ENCODE measurements at places on chromosomes 11 and 22.

- DNase-seq, result no peak
Observed at GRCh38 chr11:29166306-29166705, 850.5 kb downstream of the KCNA4 start.

GRCh38 chr22:47627556-47628253, 865.3 kb downstream of the TBC1D22A start:
- DNase-seq, result no peak

DNA sequence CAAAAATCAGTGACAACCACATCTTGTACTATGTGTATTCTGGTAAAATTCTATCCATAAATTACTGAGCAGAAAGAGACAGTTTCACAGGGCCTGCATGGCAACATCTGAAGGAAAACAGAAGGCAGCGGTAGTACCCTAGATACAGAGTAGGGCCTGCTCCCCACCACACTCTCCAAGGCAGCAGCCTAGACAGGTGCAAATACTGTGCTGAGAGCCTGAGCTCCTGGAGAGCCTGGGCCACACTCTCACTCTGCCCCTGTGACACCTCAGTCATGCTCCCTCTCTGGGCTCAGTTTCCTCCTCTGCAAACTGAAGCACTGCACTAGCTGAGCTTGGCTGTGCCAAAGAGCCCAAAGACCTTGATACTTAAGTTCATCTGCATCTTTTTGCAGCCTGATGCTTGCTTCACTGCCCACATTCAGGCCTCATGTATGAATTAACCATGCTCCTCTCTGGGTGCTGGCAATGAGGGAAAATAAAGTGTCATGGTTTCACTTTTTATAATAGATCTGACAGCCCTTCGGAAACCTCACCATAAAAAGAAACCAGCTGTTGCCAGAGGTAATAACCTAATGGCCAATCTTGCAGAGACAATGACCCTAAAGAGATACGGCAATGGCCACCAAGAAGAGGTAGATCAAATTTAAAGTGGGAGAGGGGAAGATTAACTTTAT, 104.7 kb downstream of the PLEKHA7 start:
- DNase-seq, result no peak

GRCh38 chr11:126124231-126124661, 61.6 kb upstream of the CDON start:
- DNase-seq, result no peak

DNA sequence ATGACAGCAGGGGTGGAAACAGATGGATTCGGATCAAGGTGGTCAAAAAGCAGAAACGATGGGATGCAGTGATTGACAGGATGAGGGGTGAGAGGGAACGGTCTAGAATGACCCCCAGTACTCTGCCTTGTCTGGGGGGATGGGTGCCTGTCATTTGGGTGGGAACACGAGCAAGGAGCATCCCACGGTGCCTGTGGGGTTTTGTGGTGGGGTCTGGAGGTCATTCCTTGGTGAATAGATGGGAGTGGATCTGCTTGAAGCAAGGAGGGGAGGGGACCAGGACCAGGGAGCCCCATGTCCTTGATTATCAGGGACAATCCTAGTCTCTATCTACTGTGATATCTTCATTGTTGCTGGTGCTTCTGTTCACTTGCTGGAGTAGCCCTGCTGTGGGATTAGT, 8.1 kb upstream of the CERK start:
- DNase-seq, result no peak

GRCh38 chr11:16312233-16312765, 44.0 kb downstream of the SOX6 start:
- no peak for DNase-seq

- no peak for DNase-seq
Observed at GRCh38 chr22:38440747-38441350, 14.2 kb downstream of the KCNJ4 start.

DNA sequence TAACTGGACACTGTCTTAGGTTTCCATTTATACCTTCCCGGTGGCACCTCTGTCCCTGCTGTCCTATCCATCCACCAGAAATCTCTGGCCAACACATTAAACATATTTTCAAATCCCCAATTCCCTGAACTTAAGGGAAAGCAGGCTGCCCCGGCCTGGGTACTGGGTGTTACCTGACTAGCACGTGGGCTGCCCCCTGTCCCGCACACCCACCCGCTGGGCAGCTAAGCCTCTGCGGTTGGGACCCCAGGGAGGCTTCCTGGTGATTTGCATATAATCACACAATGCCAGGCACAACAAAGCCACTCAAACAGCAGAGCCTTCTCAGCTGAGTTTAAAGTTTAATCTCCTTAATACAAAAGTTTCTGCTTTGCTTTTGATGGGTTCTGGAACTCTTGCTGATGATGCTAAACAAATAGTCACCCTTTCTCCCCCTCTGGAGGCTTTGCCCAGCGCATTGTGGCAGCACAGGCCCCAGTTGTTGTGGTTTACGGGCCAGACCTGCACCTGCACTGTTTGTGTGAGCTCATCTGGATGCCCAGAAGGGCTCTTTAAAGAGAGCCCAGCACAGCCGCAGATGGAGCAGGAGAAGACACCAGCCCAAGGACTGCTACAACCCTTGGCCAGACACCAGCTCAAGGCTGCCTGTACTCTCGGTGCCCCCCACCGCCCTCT, 59.9 kb upstream of the POU2AF1 start:
- no peak for DNase-seq

DNA sequence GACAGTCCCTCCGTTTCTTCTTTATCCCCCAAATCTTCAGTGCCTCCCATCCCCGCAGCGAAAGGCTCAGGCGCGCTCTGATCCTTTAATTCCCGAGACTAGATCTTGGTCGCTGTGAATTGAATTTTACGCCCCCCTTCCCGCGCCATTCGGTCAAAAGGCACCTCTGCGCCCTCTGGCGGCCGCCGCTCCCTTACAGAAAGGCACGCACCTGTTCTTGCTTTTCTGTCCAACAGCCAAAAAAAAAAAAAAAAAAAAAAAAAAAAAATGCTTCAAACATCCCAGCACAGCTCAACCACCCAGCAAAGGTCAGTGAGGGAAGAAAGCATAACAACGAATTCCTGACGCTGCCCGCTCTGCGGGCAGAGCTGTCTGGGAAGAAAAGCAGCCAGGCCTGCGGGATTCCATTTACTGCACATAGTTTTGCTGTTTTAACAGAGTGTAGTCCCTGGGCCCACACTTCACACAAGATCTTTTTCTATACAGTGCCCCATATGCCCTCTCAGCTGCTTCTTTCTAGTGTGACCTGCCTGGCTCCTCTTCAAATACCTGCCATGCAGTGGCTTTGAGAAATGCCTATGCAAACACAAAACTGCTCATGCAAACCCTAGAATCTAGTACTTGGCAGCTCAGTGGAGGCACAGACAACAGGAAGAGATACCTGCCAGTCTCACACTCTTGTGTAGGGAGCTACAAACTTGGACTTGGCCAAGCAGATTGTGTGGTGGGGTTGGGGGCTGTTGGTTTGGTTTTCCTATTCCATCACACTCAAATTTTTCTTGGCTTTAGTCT, 1.3 kb upstream of the ESAM start:
- DNase-seq, result peak; percentile 81

DNA sequence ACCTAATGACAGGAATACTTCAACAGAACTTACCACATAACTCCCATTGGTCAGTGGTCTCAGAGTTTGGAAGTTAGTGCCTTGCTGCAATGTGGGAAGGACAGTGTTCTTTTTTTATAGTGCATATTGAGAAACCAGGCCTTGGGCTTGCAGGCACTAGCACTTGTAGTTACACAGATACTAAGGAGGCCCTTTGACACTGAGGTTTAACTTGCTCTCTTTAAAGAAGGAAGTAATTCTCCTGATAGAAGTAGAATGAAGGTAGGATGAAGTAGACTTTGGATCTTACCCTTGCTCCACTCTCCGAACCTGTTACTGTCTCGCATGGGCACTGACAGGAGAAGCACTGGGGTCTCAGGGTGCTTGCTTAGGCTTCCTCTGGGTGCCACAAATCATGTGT, 31.0 kb upstream of the ST14 start:
- no peak for DNase-seq

DNA sequence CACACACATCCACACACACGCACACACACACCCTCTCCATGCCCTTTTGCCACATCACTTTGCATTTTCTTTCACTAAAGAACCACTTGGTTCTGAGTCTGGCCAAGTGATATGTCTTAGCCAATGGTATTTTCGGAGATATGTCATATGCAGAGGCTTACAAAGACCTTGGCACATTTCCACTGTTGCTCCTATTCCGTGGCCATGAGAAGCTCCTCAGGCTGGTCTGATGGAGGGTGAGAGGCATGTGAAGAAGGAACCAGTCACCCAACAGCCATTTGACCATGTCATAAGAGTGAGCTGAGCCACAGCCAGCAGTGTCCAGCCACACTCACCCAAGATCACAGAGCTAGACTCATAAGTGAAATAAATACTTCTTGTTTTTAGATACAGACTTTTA, 212.6 kb upstream of the NAV2 start:
- DNase-seq, result no peak

GRCh38 chr11:118659953-118660680, 19.3 kb downstream of the TREH start:
- no peak for DNase-seq

- peak; percentile 46 for DNase-seq
Observed at GRCh38 chr22:36409911-36410756, 22.4 kb upstream of the MYH9 start.

DNA sequence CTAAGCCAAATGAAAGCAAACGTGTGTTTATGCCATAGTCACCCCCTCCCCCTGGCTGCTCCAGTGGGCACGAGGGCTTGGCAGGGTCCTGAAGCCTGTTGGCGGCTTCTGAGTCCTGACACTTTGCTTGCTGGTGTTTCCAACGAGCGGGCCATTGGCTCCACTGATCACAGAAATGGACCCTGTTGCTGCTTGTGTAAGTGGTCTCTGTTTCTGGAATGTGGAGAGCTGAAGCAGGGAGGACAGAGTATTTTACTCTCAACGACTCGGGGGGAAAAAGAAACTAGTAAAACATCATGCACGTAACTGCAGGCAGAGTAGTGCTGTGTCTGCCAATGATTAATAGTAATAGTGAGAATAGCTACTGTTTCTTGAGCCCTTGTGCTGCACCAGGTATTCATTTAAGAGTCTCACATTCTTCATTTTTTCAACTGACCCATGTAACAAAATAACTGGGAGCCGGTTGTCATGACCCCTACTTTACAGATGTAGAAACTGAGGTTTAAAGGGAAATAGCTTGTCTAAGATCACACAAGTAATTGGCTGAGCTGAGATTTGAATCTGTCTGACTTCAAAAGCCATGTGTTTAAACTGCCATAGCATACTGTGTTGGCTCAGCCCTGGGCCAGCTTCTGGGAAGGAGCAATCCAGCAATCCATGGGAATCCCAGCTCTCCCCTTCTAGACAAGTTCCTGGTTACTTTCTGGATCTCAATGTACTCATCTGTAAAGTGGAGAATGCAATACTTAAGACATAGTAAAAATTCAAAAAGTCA, 526.7 kb downstream of the INSC start:
- DNase-seq, result no peak

DNA sequence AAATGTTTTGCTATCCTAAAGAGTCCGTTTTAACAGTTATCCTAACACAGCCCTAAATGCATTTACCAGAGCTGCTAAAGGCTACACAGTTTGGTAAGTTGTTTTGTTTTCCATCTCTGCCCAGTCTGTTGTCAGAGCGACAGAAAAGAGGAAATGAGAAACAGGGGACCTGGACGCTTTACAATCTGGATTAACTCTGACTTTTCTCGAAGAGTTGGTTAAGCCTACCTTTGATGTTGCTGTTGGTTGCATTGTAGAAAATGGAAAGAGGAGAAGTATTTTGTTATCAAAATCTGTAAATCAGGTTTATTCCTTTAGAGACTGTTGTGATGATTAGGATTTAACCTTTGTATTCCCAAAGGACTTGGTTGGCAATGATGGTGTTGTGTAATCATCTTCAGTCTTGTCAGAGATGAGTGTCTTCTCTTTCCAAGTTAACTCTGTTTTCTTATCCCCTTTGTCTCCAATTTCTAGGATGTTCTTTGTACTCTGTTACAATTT, 481 bp downstream of the ANGPTL5 start:
- DNase-seq, result no peak

DNA sequence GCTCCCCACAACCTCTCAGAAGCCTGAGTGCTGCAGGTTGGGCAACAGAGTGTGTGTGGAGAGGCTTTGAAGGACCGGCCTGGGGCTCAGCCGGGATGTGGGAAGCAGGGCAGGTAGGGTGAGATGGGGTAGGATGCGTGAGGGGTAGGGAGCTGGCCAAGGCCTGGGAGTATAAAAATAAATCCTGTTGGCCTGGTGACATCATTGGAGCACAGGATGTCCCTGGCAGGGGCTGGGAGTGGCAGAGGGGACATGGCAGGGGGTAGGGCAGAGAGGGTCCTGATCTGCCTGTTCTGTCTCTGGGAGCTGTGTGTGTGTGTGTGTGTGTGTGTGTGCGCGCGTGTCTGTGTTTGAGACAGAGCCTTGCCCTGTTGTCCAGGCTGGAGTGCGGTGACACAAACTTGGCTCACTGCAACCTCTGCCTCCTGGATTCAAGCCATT, 28.6 kb downstream of the TEF start:
- DNase-seq, result no peak

GRCh38 chr11:61914471-61915171, 2.7 kb downstream of the RAB3IL1 start:
- no peak for DNase-seq

Data from activated gamma-delta T cell treated with anti-CD3 and anti-CD28 coated beads, Interleukin-2, amount 50 U/mL, for 16 hours (primary cell).